Esophagus squamous epithelium (tissue), 5 donors: ENCODE measurements at places on chromosomes 1 and 21.

DNA sequence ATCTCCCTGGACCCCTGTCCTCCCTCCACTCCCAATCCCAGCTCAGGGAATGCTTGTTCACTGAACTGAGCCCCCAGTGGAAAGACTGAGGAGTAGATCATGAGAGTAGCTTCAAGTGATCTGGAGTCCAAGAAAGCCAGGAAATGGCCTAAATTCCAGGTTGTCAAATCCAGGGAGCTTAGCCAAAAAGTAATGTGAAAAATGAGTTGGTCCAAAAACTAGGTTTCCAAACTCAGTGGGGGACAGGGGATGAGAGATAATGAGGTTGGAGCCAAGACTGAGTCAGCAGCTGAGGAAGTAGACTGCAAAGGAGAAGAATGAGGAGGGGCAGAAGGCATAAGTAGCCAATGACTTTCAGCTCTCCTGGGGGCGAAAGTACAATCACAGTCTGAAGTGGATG lies 284.1 kb upstream of the BEND5 start:
- no peak for DNase-seq

DNA sequence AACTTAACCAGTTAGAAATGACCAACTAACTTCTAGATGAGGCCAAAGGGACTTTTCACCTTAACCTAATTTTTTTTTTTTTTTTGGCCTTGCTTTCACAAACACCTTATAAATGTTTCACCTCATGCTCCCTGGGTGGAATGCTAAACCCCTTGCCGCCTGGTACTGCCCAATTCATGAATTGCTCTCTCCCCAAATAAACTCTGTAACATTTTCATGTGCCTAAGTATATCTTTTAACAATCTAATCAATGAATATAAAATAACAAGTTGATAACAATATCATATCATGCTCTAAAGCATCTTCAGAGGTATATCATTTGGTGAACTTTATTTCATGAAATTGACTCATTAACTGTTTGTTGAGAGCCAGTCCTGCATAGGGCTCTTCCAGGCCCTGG lies 10.9 kb upstream of the CNN3 start:
- no peak for DNase-seq

DNA sequence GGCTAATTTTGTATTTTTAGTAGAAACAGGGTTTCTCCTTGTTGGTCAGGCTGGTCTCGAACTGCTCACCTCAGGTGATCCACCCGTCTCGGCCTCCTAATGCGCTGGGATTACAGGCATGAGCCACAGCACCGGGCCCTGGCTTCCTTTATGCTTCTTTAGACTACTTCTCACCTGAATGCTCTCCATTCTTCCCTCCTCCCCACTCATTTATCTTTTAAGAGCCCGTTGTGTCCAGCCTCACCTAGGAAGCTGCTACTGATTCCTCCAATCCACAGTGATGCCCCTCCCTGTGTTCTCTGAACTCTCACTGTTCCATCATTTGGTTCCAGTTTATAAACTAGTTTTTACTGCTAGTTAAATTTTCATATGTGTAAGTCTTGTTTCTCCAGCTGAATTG lies 44.9 kb upstream of the NR5A2 start:
- no peak for DNase-seq

DNA sequence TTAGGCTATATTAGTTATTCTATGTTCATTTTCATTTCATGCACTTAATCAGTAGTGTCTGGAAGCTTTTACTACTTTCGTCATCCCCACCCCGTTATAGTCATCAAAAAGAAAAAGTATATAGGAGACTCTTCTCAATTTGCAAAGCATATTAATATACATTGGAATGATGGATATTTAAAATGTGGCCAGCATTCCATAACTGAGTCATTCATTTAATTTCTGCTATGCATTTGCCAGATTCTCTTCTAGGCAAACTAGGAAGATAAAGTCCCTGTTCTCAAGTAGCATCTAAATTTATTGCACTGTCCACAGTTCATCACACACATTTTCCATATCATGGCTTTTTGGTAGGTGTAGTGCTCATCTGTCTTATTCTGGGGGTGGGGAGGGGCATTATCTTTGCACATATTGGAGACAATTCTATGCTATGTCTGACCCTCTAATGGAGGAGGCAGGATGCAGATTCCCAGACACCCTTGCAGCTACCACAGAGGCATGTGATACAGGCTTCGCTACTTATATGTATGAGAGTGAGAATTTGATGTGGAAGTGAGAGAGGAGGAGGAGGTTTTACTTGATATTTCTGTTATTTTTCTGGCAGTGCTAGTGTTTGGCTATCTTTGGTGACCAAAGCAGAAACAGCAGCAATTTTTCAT lies 125.8 kb downstream of the CTH start:
- no peak for DNase-seq

GRCh38 chr1:1051127-1051810 lies 22.8 kb downstream of the RNF223 start:
- no peak for DNase-seq

DNA sequence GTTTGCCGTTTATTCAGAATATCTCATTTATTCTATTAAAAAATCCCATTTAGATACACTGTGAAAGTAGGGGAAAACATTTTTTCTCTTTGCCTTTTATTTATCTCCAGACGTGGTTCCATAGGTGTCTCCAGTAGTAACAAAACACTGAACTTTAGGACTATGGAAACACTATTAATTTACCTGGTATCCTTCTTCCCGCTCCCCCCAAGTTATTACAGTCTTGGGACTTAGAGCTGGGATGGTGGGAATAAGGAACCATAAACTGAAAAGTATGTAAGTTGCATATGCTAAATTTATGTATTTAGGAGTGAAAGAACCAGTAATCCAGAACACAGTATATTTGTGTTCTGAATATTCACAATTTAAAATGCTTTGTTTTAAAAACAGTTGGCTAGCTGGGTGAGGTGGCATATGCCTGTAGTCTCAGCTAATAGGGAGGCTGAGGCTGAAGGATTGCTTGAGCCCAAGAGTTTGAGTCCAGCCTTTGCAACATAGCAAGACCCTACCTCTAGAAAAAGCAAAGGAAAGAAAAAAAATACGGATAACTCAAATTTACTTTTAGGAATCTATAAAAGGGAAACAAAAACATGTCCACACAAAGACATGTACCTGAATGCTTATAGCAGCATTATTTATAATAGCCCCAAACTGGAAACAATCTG lies 3.1 kb downstream of the DNAJB4 start:
- no peak for DNase-seq

- DNase-seq: no peak
Measured at GRCh38 chr1:58779801-58780382, 4.0 kb downstream of the JUN start.

GRCh38 chr1:169513208-169513607 lies 27.5 kb upstream of the SLC19A2 start:
- DNase-seq: no peak

- DNase-seq: no peak
Measured at GRCh38 chr1:235326719-235327558, 1.0 kb downstream of the ARID4B start.

- DNase-seq: no peak
Measured at GRCh38 chr1:226461087-226461486, 53.2 kb upstream of the PARP1 start.

GRCh38 chr1:94884106-94884505 lies 42.8 kb downstream of the CNN3 start:
- DNase-seq: no peak

GRCh38 chr1:170587253-170587593 lies 55.3 kb downstream of the GORAB start:
- no peak for DNase-seq

- no peak for DNase-seq
Measured at GRCh38 chr1:76247261-76247852, 172.8 kb downstream of the ST6GALNAC3 start.

DNA sequence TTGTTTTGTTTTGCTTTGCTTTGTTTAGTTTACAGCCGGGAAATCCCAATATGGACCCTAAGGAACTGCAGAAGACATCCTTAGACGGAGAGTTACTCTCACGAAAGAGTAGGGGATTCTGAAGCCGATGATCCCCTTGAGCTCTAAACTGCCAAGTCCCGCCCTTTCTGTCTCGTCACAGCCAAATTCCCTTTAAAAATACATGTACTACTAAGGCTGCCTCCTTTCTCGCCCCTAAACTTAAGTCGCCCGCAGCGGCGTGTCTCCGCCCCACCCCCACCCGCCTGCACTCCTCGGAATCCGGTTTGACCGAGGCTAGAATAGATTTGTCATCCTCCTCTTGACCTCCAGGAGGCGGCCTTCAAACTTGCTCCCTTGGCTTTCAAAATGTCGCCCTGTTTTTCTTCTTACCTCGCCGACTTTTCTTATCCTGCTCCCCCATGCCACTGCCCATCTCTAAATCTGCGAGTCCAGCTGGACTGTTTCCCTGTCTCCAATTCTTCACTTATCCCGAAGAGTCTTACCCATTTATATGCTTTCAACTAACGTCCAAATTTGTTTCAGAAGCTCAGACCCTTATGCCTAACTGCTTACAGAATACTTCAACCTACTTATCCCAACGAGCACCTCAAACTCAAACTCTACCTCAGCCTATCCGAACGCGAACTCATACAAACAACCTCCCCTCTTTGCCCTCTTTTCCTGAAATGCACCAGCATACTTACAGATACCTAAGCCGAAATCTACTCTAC lies 10.9 kb upstream of the BOLA1 start:
- DNase-seq: peak; percentile 11

DNA sequence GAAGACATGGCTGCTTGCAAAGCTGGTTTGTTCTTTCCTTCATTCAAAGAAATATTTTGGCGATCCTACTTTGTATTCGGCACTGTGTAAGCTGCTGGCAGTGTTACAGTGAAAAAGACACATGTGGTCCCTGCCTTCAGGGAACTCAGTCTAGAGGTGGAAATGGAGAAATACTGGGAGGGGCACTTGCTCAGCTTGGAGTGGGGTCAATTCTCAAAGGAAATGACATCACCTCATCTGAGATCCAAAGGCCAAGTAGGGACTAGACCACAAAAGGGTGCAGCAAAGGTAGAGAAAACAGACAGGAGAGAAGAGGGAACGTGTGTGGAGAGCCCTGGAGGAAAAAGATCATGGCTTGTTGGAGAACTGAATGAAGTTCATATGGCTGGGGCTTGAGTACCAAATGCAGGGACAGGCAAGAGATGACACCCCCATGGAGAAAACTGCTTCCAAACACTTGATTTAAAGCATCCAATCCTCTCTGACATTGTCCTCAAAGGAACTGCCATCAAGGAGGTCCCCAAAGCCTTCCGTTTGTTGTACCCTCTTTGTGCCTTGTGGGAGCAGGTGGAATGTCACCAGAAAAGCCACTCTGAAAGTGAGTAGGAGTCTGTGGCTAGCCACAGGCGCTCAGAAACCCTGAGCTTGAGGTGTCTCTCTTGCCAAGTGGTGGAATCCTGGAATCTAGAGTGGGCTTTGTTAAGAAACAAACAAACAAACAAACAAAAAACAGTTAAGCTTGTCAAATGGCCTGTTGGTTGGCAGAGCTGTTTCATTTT lies 48.3 kb upstream of the TDRD10 start:
- DNase-seq: no peak
